ENCODE measurements at places on chromosomes 6 and 20.

DNA sequence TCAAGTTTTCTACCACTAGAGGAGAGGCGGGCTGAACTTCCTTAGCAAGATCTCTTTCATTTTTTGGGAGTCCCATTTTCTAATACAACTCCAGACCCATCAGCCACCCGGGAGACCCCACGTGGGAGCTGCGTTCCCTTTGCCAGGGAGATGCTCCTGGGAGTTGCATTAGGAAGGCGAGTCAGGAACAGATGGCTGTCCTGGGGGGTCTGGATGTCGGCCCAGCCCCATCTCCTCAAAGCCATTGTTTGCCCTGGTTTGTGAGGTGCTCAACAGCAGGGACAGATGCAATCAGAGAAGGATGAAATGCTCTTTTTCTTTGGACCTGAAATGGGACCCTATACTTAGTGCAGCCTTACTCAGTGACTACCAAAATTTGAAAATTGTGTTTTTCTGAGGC is 39.4 kb downstream of the CARMIL1 start:
- DNase-seq, result no peak

DNA sequence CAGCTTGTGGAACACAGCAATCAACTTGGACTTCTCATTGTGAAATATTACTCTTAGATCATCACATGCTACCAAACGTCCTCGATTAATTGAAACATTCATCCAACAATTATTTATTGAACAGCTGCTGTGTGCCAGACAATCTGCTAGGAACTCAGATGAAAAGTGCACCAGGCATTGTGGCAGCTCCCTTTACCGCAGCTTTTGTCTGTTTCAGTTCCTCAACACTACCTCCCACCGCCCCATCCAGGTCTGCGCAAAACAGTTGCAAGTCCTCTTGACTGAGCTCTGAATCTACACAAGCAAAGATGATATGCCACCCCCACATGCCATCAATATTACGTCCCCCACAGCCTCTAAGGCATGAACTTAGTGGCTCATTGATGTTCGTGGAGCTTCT is 1094.4 kb upstream of the MAP3K7 start:
- DNase-seq, result no peak

DNA sequence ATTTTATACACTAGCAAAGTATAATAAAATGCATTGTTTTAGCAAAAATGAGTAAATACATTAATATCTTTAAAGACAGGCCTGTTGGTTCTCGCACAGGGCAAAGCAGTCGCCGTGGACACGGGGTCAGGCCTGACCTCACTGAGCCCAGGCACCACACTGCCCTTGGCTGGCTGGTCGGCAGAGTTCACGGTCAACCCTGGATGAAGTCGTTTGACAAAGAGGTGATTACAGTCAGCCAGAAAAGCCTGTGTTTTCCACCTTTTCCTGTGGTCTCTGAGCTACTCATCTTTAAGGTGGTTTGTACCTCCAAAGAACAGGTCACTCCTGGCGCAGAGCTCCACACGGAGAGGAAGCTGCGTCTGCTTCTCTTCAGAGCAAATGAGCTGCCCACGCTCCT is 191.5 kb downstream of the DLL1 start:
- no peak for DNase-seq

DNA sequence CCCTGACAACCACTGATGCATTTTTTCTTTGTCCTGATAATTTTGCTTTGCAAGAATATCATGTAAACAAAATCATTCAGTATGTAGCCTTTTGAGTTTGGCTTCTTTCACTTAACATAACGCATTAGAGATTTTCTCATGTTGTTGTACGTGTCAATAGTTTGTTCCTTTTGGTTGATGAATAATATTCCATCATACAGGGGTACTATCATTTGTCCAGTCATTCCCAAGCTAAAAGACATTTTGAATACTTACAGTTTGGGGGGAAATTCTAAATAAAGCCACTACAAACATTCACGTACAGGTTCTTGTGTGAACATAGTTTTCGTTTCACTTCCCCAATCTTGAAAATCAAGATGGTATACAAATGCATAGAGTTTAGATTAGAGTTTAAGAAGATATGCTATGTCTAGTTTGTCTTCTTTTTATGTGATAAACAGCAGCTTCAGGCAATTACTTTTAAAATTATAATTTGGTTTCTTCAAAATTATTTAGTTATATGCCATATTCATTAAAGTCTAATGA is 5.2 kb downstream of the HAO1 start:
- no peak for DNase-seq

- no peak for DNase-seq
Measured at GRCh38 chr6:79776076-79776475, 144.9 kb downstream of the SH3BGRL2 start.

GRCh38 chr6:21836277-21836676 is 242.7 kb downstream of the SOX4 start:
- no peak for DNase-seq

DNA sequence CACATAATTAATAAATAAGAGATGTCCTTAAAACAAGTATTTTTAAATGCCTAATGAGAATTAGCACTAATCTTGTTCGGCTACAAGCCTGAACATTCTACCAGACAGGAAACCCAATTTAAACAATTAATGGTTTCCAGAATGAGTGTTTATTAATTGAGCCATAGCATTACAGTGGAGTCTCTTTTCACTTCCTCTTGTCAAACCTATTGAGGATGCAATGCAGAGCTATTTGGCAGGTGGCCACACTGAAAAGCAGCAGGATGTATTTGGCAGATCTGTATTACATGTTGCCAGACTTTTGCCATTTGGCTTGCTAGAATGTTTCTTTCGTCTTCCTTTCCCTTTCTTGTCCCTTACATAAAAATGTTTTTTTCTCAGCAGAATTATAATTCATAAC is 475.2 kb upstream of the MARCKS start:
- no peak for DNase-seq

GRCh38 chr20:16520154-16520553 is 53.1 kb downstream of the KIF16B start:
- DNase-seq, result no peak

DNA sequence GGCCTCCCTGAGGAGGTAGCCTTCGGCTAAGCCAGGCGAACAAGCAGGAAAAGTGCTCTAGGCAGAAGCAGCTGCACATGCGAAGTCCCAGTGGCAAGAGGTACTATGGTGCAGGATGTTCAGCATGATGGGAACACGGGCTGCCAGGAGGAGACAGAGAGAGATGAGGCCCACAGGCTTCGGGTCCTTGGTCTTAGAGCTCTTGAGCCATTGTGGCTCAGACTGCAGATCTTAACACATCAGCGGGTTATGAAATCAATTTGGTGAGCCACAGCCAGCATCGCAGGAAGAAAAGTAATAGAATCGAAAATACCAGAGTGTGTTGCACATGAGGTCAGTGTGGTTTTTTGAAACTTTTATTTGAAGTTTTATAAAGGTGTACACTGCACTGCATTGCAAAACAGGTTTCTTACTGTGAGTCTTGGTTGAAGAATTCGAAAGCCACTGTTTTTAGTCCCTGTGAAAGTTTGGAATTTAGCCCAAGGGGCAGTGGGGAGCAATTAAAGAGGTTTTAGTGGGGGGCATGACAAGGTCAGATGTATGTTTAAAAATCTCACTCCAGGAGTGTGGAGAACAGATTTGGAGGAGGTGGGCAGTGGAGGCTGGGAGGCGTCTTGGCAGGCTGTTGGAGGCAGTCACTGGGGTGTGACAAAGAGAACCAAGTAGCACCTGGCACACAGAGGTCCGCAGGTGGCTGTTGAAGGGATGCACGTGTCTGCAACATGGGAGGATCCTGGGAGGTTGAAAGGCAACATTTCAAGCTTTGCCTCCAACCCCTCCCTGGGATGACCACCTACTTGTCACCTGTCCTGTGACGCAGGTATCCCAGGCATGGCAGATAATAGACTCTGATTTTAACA is 69.3 kb downstream of the EYA2 start:
- no peak for DNase-seq

GRCh38 chr6:169981568-169981967 is 230.1 kb downstream of the ERMARD start:
- no peak for DNase-seq

DNA sequence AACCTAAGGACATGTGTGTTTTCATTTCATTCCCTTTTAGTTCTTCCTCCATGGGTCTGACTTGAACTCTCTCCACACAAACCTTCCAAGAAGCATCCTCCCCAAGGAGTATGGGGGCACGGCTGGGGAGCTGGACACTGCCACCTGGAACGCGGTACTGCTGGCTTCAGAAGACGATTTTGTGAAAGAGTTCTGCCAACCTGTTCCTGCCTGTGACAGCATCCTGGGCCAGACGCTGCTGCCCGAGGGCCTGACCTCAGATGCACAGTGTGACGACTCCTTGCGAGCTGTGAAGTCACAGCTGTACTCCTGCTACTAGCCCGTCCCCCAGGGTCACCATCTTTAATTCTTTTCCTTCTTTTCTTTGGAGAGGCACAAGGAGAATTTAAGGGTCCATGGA is 13.5 kb downstream of the TTPAL start:
- DNase-seq, result no peak

DNA sequence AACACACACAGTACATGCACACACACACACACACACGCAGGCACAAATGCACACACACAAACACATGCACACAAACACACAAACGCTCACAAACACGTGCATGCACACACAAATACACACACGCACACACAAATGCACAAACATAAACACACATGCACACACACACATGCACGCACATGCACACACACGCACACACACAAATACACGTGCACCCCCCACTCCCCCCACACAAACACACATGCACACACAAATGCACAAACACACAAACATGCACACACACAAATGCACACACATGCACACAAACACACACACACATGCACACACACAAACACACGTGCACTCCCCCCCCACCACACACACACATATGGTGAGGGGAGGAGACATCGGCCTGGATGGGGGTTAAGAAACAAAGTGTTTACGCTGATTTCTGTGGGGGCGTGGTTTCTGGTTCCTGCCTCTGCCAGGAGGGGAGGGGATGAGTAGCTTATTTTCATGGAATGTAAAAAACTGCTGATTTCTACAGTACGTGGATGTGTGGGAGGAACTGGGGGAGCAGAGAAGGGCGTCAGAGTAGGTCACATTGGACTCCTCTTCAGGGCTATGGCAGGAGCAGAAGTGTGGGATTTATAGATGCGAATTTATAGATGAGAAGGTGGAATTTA is 607.2 kb downstream of the QKI start:
- DNase-seq, result no peak

- DNase-seq, result no peak
Measured at GRCh38 chr6:55560290-55560885, 18.6 kb downstream of the HMGCLL1 start.

GRCh38 chr6:113466526-113466925 is 390.6 kb upstream of the MARCKS start:
- DNase-seq, result no peak

GRCh38 chr6:32666420-32667300 is at the start of gene HLA-DQB1:
HLA-DQB1 (minus strand) TSS chr6:32666657; CDS start chr6:32666607, 50 bp downstream.
- DNase-seq, result no peak

- no peak for DNase-seq
Measured at GRCh38 chr6:152771061-152771687, 20.6 kb downstream of the VIP start.

DNA sequence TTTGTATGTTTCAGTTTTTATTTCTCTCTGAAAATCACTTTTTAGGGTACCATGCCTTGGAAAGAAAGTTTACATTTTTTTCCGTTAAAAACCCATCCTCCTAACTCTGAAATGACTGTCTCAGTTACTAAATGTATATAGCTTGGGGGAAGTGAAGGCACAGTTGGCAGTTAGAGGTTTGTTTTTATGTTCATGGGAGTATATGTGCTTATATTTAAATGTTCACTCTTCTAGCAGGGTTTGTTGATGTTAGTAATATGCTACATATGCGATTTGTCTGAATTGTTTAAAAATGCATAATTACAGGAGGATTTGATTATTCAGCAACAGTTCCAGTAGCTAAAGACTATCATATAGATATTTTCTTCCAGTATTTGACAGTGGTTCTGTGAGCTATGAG is 31.1 kb downstream of the CDKAL1 start:
- DNase-seq, result no peak

DNA sequence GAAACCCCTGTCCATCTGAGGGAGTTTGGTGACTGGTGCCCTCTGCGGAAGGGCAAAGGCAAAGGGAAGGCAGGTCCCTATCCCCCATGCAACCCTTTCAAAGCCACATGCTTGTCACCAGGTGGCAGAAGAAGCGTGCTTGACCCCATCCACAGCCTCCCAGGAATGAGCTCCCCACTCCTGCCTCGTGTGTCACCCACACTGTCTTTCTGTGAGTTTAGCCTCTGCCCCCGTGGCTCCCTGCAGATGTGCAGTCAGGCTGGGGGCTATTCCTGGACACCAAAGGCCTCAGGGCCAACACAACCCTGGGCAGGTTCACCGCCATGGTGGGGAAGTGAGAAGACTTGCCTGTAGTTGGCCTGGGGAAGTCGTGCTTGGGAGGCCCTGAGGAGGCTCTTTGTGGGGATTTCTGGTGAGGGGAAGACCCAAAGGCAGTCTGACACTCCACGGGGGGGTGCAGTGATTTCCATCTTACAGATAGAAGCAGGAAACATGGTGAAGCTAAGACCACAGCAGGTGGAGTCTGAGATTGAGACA is 16.6 kb upstream of the PCMTD2 start:
- DNase-seq, result no peak

- no peak for DNase-seq
Measured at GRCh38 chr6:138765896-138766655, 7.5 kb upstream of the CCDC28A start.

DNA sequence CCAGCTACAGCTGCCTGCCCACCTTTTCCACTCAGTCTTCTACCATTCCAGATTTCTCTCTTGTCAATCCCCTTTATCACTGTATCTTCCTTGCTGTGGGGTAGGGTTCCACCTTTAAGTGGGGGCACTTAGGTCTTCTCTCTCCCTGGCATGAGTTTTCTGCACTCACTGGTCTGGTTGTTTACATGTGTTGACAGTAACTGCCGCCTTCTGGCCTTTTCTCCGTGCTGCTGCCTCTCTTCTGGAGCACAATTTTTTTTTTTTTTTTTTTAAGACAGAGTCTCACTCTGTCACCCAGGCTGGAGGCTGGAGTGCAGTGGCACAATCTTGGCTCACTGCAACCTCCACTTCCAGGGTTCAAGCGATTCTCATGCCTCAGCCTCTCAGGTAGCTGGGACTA is 12.0 kb downstream of the RNF114 start:
- DNase-seq, result no peak

DNA sequence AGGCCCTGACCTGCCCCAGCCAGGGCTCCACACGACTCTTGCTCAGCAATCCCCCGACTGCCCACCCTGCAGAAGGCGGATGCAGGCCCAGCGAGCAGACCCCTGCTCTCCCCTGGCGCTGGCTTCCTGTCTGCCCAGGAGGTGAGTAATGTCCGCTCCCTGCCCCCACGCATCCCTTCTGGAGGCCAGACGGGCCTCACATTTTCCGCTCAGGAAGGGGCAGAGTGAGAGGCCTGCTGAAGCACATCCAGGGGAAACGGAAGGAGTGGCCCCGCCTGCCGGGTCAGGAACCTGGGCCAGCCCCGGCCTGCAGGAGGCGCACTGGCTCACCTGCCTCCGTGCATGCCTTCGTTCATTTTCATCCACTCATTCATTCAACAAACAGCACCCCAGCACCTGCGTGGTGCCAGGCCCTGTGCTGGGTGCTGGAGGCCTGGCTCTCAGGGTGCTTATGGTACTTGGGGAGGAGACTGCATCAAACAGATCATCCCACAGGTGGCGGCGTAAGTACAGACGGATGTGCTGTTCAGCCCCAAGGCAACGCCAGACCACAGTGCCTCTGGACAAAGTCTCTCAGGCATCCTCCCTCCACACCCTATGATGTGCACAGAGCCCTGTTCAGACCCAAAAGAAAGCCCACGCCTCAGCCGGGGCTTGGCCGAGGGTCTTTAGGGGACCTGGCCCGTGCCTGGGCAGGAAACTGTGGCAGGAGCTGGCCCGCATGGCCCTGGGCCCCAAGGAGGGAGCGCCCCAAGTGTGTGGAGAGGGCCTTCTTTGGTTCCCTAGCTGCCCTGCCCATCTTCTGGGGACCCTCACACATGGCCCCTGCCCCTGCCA is 112.1 kb downstream of the ASXL1 start:
- no peak for DNase-seq
